ENCODE measurements at places on chromosomes 5 and 9.
A peak's percentile ranks its signal among the peaks of the same experiment; 100 is the strongest.

- no peak for DNase-seq
Observed at GRCh38 chr5:113000466-113000865, 23.9 kb downstream of the DCP2 start.

GRCh38 chr9:83198371-83198770 lies 135.4 kb upstream of the RASEF start:
- DNase-seq: no peak

GRCh38 chr9:135108831-135109510 lies 21.5 kb downstream of the OLFM1 start:
- DNase-seq: no peak

GRCh38 chr9:6844267-6844666 lies 86.5 kb downstream of the KDM4C start:
- no peak for DNase-seq

GRCh38 chr5:154202379-154203260 lies 12.1 kb downstream of the GALNT10 start:
- peak; percentile 24 for DNase-seq

- no peak for DNase-seq
Observed at GRCh38 chr9:459491-460444, 245.1 kb downstream of the DOCK8 start.

GRCh38 chr9:33868440-33868973 lies 51.5 kb downstream of the UBE2R2 start:
- DNase-seq: no peak

GRCh38 chr9:2727966-2728613 lies 10.8 kb downstream of the KCNV2 start:
- no peak for DNase-seq

DNA sequence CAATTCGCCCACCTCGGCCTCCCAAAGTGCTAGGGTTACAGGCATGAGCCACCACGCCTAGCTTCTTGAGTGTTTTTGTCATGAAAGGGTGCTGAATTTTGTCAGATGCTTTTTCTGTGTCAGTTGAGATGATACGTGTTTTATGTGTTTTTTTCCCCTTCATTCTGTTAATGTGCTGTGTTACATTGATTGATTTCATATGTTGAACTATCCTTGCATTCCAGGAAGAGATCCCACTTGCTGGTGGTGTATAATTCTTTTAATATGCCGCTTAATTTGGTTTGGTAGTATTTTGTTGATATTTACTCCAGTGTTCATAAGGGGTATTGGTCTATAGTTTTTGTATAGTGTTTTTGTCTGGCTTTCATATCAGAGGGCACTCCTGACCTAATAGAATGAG lies 13.6 kb downstream of the ZBTB43 start:
- DNase-seq: no peak

GRCh38 chr9:91986248-91986647 lies 36.2 kb upstream of the ROR2 start:
- no peak for DNase-seq

DNA sequence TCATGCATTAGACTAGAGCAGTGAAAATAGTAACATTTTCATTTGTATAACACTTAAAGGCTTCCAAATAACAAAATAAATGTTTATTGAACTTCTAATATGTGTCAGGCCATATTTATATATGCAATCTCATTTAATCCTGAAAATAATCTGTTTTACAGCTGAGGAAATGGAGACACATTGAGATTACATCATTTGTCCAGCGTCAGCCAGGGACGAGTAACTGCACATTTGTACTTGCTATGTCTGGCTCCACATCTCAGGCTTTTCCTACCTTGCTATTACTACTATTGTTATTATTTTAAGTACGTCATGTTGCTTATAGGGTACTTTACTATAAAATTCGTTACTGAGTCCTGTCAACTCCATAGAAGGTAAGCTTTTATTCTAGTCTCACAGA lies 3.8 kb upstream of the C9 start:
- no peak for DNase-seq

DNA sequence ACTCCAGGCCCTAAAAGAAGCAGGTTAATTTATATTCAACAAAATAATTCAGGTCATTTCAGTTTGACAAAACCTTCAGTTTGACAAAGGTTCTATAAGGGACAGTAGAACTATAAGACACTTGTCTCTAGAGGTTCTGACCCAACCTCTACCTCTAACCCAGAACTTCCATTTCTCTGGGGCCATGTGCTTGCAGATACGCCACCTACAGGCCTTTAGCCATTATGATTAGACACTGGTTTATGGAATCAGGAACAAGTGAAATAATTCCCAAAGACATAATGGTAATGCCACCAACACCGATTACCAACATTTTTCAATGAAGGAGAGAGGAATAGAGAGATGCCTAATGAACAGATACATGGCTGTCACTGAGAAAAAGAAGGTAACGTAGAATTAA lies 733.9 kb downstream of the PRELID2 start:
- no peak for DNase-seq

GRCh38 chr5:170508660-170509347 lies 5.0 kb downstream of the KCNIP1 start:
- DNase-seq: no peak

GRCh38 chr5:60583616-60584015 lies 116.3 kb downstream of the DEPDC1B start:
- no peak for DNase-seq

DNA sequence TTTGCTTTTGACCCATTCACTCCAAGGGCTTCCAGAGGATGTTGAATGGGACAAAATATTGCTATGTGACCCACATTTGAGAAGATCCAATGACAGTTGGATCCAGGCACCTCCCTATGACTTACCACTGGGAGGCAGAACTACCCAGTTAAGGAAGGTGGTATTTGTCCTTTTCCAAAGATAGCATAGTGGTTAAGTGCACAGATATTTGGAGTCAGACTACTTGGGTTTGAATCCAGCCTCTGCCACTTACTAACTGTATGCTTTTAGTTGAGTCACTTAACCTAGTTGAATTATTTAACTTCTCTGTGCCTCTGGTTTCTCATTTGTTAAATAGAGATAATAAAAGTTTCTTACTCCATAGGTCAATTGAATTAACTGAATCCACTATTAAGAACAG lies 74.5 kb upstream of the PALM2AKAP2 start:
- no peak for DNase-seq

GRCh38 chr9:2465921-2466460 lies 155.6 kb upstream of the VLDLR start:
- no peak for DNase-seq
